Kidney epithelial cell (primary cell): ENCODE measurements at places on chromosomes 5 and 9.

DNA sequence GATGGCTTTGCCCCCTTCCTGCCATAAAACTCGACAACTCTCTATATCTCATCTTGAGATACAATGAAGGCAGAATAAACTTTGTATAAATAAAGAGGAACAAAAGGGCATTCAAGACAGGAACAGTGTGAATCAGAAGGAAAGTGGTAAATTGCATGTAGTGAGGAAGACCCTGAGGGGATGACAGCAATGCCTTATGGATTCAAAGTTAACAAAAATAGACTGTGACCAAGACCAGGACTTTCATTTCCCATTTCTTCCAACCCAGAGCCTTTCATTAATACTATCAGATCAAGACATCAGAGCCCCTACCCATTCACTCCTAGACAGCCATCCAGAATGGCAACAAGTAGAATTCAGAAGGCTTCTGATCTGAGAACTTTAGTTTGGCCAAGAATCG, 46.4 kb upstream of the ZNF462 start:
- DNase-seq: no peak

- DNase-seq: no peak
Observed at GRCh38 chr5:32020271-32020670, 153.8 kb downstream of the GOLPH3 start.

GRCh38 chr5:88256872-88257271, 11.8 kb downstream of the TMEM161B start:
- DNase-seq: no peak

- no peak for DNase-seq
Observed at GRCh38 chr5:127326431-127326830, 35.8 kb downstream of the MEGF10 start.

- DNase-seq: no peak
Observed at GRCh38 chr9:105621001-105621400, 41.3 kb upstream of the TAL2 start.

DNA sequence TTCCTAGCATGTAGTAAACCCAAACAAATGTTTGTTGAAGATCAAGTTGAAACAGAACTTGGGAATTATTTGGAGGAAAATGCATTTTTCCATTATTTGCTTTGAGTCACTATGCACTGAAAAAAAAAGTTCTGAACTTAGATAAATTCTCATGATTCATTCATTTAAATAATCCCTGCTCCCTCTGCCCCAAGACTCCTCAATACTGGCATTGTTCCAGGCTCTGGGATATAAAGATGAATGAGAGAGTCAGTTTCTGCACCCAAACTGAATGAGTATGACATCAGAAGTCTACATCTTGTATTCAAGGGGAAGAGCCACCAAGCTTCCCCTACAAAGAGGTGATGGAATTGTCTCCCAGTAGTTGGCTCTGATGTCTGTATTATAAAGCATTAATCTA, 123.9 kb downstream of the SEC61B start:
- DNase-seq: no peak

DNA sequence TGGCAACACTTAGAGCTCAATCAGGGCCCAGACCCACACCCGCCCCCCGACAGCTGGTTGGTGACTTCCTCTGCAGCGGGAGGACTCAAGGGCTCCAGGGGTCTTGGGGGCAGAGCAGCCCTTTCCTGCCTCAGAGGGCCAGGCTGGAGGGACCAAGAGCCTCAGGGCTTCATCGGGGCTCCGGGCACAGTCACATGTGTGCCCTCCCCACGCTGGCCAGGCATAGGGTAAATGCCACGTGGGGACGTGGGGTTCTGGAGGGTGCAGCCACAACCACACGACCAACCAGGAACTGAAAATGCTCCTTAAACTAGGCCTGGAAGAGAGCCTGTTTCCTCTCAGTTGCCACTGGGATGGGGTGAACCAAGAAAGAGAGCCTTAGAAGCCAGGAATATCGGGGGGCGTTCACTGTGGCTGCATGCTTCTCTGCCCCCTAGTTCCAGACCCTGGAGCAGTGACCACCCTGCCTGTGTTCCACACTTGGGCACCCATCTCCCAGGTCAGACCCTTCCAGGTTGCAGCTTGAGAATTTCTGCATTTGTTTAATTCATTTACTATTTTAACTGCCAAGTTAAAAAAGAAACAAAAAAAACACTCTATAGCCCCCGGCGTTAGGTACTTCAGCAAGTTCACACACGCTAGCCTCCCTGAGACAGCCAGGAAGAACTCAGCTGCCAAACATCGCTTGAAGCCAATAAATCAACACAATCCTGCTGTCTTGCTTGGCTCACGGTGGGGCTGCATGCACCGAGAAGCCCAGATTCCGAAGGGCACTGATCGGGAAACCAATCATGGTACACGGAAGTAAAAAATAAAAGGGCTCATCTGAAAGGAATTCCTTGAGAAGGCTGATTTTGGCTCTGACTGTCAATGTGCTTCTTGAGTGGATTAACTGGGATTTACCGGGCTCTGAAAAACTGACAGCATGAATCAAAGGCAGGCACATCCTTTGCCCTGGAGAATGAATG, 56.1 kb upstream of the PHYKPL start:
- DNase-seq: no peak

- no peak for DNase-seq
Observed at GRCh38 chr5:123429221-123429954, 6.2 kb upstream of the CEP120 start.

GRCh38 chr9:130264414-130265350, 878 bp upstream of the HMCN2 start:
- no peak for DNase-seq

- DNase-seq: no peak
Observed at GRCh38 chr5:103254921-103255320, 3.6 kb upstream of the MACIR start.

- peak; percentile 14 for DNase-seq
Observed at GRCh38 chr9:121059998-121060636, 10.0 kb upstream of the C5 start.

- no peak for DNase-seq
Observed at GRCh38 chr5:111556501-111556900, 44.2 kb upstream of the STARD4 start.

GRCh38 chr5:129049126-129049799, 45.3 kb upstream of the ISOC1 start:
- no peak for DNase-seq

GRCh38 chr9:35771943-35772342, 17.9 kb upstream of the MSMP start:
- DNase-seq: no peak

- DNase-seq: no peak
Observed at GRCh38 chr5:97839341-97840086, 656.5 kb upstream of the RIOK2 start.

DNA sequence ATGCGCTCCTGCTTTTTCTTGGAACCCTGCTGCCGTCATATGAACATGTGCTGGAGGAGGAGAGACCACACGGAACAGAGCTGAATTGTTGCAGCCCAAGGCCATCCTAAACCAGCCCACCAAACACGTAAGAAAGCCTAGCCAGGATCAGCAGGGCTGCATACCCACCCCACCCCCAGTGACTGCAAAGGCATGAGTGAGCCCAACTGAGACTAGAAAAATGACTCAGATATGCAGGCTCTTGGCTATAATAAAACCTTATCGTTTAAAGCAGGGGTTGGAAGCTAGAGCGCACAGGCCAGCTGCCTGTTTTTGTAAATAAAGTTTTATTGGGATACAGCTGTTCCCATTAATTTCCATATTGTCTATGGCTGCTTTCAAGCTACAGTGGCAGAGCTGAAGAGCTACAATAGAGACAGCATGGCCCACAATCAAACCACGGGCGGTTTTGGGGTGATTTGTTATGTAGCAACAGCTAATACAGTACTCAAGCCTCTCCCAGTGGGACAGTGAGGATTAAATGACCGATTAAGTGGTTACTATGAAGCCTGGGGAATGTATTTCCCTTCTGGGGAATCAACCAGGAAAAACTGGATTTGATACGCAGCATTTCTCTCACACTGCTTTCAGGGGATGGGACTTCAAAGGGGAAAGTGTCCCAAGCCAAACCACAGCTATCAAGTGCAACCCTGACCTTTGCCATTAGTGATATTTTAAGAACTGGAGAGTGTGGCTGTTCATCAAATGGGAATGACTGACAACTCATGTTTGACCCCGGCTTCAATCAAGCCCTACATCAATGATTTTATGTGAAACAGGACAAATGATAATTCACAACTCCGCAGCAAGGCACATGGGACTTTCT, 6.3 kb downstream of the SHB start:
- no peak for DNase-seq

DNA sequence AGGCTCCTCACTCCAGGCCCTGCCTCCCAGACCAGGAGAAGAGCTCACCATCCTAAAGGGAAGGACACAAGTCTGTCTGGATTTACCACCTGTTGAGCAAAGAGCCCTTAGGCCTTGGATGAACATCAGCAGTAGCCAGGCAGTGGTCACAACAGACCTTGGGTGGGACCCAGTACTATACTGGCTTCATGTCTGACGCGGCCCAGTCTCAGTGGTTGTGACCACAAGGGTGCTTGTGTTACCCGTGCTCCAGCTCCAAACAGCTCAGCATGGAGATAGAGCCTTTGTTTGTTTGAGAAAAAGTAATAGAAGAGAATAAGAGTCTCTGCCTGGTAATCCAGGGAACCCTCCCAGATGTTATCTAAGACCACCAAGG, 617.4 kb downstream of the BRINP1 start:
- no peak for DNase-seq

- DNase-seq: no peak
Observed at GRCh38 chr5:67093279-67093678, 103.3 kb downstream of the CD180 start.

DNA sequence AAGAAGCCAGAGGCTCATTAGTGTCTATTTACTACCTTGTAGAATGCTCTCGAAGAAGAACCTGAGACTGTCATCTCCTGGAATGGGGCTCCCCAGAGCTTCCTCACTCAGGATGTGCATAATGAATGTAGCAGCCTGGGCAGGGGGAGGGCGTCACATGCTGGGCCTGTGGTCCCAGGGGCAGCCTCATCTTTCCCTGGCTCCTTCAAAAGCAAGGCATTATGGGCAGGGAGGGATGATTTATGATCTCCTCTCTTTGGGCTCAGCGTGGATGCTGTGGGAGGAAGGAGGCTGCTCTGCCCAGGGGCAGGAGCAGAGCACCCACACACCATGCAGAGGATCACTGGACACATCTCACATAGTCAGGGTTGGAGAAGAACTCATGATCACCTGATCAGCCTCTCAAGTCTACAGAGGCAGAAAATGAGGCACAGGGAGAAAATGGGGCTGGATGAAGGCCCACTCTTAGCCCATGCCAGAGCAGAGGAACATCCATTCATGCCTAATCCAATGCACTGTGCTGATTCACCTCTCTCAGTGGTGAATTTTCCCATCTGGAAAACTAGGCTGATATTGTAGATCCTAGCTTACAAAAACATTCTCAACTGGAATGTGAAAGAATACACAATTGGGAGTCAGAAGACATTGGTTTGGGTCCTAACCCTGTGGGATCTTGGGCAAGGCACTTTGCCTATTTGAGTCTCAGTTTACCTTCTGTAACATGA, 173.7 kb downstream of the CARTPT start:
- no peak for DNase-seq

DNA sequence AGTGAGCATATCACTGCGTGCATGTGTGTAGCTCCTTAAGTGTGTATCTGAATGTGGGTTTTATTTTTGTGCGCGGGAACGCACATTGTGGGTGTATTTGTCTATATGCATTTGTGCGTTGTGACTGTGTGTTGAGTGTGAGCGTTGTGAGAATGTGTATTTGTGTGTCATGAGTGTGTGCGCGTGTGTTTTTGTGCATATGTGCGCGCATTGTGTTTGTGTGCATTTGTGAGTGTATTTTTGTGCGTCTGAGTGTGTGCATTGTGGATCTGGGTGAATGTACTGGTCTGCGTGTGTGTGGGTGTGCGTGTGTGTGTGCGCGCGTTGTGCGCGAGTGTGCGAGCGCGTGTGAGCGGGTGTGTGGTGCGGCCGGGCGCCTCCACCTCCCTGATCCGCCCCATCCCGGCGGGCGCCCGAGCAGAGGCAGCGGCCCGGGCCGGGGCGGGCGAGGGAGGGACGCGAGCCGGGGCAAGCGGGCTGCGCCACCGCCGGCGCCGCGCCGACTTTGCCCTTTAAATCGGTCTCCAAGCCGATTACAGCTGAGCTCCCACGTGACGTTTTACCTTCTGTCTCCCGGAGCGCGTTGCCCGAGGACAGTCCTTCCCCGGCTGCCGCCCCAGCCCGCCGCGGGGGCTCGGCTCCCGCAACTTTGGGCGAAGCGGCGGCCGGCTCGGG, at the start of gene RASGRF2:
Gene RASGRF2 (plus strand): TSS at position 596 of the 675 bp plus-strand sequence. CDS start 376 bp downstream, outside the sequence.
- no peak for DNase-seq

DNA sequence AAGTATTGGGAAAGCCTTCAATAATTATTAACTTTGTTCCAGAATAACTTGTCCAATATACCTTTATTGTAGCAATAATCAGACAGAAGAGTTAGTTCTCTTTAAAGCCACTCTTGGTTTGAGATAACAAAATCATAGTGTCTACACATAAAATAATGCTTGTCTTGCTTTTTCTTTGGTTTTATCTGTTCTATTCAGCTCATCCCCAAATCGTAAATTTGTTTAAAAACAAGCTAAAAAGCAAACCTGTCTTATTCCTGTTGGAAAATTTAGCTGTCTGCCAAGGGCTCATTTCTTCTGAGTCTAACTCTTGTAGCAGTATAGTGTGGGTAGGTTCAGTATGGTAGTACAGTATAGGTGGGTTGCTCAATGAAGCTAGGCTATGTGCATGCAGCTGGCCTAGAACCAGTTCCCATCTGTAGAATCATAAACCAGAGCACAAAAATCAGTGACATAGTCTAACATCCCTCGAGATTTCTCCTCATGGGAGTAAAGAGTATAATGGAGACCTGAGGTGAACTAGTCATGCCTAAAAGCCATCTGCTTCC, 17.9 kb upstream of the APBA1 start:
- DNase-seq: no peak

- DNase-seq: peak; percentile 18
Observed at GRCh38 chr9:78985084-78985738, 586.6 kb upstream of the TLE4 start.

DNA sequence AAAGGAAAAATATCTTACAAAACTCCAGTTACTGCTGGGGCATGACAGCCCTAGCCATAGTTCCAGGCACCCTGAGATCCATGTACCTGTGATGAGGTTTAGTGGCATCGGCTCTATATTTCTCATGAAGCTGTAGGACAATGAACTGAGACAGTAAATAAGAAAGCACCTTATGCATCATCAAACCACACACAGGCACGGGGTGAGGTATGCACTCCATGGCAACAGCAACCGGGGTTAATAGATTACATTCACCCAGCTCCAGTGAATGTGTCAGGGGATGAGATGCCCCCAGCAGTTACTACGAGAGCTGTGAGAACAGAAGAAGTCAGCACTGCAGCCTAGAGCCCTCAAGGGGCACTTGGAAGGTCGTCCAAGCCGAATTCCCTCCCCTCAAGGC, 162.0 kb upstream of the S1PR3 start:
- no peak for DNase-seq

- DNase-seq: no peak
Observed at GRCh38 chr9:130039528-130040147, 3.4 kb downstream of the FNBP1 start.

DNA sequence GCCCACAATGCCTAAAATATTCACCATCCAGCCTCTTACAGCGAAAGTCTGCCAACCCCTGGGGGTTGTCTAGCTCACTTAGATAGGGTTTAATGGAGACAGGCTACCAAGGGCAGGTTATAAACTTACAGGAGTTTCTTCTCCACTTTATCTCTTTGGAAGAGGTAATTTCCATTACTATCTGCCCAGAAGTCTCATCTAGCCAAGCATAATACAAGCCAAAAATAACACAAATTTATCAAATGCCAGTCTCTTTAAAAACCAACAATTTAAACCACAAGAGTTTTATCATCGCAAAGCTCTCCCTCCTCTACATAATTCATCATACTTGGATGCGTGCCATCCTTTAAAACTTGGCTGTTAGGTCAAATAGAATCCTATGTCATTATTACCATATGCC, 6.2 kb downstream of the RBM22 start:
- DNase-seq: no peak

GRCh38 chr9:90948156-90948555, 146.5 kb downstream of the SYK start:
- DNase-seq: no peak
